ENCODE measurements at places on chromosomes 2 and 18.

DNA sequence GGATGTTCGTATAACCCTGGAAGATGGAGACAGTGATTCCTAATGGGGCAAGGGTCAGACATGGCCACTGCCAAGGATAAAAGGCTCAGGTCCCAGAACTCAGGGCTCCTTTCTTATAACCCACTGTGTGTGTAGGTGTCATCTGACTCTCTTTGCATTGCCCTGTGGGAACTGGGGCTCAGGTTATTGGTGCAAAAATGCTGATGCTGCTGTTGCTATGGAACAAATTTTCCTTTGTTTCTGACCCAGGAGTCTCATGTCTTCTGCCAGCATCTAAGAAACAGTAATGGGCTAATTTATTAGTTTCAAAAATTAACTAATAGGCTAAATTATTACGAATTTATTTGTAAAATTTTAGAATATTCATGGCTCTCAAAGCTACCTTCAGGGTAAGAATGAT lies 24.3 kb upstream of the LDLRAD4 start:
- no peak for DNase-seq

DNA sequence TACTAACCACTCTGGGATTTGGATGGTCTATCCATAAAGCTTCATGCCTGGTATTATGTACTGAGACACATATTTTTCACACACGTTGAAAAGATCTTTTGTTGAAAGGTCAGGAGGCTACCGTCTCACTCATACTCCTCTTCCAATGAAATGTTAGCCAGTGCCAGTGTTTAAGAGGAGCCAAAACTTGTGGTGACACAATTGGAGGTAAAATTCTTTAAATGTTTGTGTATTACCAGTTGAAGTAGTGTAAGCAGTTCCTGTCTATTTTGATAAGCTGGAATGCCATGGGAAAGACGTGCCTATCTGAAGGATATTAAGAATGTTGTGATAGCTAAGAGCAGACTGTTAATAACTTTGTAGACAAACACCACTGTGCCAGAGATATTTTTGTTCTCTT lies 32.1 kb downstream of the MARCHF7 start:
- DNase-seq = no peak

DNA sequence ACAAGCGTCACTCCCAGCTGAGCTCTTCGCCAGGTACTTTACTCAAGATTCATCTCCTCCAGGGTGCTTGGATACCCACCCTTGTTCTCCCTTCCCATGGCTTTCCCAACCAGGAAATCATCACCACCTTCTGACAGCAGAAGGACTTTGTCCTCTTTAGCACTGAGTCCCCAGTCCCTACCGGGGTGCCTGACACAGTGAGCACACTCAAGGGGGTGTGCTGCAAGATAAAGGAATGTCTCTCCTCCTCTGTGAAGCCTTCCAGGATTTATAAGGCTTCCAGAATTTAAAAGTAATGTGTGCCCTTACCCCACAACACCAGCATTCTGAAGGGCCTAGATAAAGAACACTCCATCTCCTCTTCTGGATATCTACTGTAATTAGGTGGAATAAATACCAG lies 39.6 kb downstream of the ACVR1 start:
- DNase-seq = no peak

GRCh38 chr2:62787386-62787785 lies 81.9 kb downstream of the EHBP1 start:
- DNase-seq = peak; percentile 22

DNA sequence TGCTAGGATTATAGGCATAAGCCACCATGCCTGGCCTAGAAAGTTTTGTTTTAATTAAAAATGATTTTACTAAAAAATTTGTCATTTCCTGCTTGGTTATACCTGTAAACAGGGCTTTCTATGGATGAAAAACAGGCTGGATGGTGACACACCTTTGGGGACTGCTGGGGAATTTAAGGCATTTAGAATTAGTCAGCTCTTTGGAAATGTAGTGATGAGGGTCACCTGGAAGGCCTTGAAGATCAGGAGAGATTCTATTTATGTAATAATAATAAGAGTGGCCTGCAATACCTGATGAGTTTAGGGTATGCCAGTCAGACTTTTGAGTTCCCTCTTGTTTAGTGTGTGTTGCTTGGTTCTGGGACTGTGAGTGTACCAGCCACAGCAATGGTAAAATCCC lies 51.1 kb downstream of the RALBP1 start:
- DNase-seq = no peak

GRCh38 chr2:23235292-23235691 lies 149.7 kb upstream of the KLHL29 start:
- no peak for DNase-seq

- DNase-seq = no peak
Measured at GRCh38 chr2:58447586-58447985, 206.5 kb upstream of the FANCL start.

DNA sequence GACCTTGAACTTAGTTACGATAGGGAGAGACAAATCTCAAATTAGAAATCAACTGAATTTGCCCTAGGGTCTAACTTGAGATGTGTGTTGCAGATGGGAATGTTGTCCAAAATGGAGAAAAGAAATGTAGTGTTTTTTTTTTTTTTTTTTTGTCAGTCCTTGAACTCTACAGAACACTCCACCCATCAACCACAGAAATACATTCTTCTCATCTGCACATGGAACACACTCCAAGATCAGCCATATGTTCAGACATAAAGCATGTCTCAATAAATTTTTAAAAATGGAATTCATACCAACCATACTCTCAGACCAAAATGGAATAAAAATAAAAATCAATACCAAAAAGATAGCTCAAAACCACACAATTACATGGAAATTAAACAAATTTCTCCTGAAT lies 526.5 kb downstream of the FBXO15 start:
- no peak for DNase-seq

- no peak for DNase-seq
Measured at GRCh38 chr2:219459460-219460311, 25.0 kb downstream of the SPEG start.

GRCh38 chr2:128687565-128687964 lies 368.9 kb upstream of the HS6ST1 start:
- no peak for DNase-seq

DNA sequence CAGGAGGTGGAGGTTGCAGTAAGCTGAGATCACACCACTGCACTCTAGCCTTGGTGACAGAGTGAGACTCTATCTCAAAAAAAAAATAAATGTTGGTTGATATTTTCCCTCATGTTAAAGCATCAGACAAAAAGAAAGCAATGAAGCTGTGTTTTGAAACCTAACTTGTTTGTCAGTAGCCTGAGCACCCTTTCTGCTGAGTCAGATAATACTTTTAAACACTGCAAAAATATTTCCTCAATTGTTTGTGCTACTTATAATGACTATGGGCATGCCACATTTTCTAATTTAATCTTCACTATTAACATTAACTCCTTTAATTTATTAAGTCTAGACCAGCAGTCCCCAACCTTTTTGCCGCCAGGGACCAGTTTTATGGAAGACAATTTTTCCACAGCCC lies 236.3 kb upstream of the AGAP1 start:
- DNase-seq = no peak

GRCh38 chr2:151315381-151315903 lies 26.0 kb upstream of the NMI start:
- no peak for DNase-seq

Data from NCI-H2081 (cell line).